CD4-positive, alpha-beta memory T cell (primary cell): ENCODE measurements at places on chromosomes 6 and 20.

DNA sequence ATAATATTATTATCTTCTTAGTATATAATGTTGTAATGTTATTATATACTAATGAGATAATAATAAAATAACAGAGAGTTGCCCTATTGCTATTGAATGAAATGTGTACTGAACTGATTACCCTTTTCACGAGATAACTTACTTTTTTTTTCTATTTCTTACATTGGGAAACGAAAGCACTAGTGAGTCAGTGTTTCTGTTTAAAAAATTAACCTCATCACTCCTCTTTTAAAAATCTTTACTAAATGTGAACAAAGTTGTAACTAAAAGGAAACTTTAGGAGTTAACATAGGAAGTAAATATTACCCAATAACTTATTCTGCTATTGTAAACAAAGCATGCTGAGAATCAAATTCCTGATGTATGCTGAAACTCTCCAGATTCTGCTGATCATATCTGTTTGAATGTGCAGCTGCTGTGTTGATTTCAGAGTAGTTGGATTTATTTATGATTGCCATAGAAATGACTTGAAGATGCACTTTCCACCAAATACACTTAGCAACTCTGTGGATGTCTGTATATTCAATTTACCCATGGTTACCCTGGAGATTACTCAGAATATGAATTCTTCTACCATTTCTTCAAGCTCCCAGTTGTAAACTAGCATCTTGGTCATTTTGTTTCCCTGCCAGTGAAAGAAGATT, 523.4 kb downstream of the TENT5A start:
- DNase-seq: no peak

- no peak for DNase-seq
These were observed 27.7 kb downstream of the CST9L start for GRCh38 chr20:23540624-23541023.

DNA sequence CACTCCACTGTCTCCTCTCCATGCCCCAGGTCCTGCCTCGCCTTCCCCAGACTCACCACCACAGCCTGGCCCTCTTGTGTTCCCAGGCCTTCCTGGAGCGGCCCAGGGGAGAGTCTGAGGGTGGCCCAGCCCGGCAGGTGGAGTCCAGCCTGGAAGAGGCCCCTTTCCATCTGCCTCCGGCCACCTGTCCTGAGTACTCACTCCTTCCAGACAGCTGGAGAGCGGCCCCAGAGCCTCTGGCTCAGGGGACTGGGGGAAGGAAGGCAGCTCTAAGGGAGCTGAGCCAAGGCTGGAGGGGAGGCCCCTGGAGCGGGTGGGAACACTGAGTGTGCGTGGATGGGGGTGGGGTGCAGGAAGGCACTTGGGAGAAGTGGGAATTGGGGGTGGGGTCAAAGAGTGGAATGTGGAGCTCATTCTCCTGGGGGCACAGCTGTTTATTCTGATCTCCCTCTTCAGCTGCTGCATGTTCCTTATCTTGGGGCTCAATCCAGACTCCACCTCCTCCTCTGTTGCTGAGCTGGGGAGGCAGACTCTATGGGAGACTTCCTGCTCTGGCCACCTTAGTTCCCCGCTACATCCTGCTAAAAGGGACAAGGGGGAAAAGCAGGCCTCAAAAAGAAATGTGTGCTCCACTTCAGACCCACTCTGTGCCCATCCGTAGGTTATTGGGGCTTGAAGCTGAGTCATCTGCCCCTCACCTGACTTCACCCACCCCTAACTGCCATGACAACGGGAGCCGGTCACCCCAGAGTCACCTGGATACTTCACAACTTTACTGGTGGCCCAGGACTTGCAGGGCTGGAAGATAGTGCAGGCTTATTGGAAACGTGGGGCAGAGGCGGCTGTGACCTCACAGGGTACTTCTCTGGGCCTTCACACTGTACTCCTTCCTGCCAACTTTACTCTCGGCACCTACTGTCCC, 19.5 kb upstream of the TAF8 start:
- no peak for DNase-seq

GRCh38 chr6:130202782-130203181, 20.0 kb downstream of the SAMD3 start:
- no peak for DNase-seq

- DNase-seq: no peak
These were observed 594.9 kb downstream of the CDH26 start for GRCh38 chr20:60553095-60553494.

DNA sequence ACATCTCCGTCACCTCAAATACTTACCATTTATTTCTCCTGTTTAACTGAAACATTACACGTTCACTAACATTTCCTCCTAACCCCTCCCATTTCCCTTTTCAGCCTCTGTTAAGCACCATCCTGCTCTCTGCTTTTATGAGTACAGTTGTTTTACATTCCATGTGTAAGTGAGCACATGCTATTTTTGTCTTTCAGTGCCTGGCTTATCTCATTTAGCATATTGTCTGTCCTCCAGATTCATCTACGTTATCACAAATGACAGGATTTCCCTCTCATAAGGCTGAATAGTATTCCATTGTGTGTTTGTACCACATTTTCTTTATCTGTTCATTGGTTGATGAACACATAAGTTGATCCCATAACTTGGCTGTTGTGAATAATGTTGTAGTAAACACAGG, 22.7 kb downstream of the TAF11 start:
- no peak for DNase-seq

- no peak for DNase-seq
These were observed 1.9 kb downstream of the PNRC1 start for GRCh38 chr6:89082486-89082891.

DNA sequence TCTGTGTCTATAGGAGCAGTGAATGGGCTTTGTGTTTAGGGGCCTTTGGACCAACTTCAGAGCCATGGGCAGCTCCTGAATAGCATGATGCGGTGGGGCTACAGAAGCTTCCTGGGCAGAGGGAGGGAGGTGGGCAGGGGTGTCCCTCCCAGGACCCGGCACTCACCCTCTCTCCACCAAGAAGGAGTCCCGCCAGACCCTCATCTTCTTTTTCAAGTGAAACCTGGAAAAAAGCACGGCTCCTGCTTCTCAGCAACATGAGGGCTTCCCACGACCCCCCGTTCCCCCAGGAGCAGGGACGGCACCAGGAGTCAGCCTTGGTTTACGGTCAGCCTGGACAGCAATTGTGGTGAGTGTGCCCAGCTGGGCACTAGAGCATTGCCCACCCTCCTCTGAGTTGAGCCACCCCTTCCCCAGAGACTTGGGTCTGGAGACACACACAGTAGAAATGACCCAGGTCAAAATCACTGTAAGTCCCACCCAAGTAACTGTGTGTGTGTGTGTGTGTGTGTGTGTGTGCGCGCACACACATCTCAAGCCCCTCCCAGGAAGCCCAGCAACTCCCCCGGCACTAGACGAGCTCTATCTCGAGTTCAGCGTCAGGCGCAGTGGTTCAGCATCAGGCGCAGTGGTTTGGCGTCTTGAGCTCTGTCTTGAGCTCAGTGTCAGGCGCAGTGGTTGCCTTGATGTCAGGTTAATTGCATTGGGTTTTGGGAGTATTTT, 108.2 kb downstream of the SULF2 start:
- no peak for DNase-seq

DNA sequence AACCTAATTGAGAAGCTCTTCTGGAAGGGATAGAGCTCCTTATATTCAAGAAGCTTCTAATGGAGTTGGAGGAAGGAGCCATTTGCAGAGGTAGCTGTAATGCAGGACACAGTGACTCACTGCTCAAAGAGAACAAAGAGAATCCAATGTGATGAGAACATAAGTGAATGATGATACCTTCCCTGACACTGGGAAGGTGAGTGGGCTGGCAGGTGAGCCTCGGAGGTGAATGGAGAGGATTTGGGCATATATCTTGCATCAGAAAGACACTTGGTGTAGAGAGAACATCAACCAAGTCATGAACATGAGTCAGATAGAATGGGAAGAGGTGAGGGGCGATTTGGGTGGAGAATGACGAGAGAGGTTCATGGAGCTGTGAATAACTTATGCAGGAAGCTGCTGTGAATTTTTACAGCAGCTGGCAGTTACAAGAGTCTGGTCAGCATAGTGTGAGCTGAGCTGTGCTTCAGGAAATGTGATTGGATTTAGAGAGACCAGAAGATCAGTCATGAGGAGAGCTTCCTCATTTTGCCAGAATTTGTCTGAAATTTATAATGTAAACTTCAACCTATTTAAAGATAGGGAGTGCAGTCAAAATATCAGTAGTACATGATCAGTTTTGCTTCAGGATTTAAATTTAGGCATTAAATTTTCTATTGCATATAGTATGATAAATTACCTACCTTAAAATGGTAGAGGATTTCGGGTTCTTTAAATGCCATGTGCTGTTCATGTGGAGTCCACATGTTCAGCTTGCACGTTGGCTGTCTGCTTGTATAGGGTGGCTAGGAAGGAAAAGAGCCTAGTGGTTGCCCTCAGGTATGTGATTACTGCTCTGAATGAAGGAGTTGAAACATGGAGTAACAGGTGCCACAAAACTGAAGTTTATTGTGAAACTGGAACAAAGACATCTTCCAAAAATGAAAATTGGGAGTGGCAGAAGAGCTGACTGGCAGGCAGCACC, 59.2 kb upstream of the KIF25 start:
- DNase-seq: no peak

DNA sequence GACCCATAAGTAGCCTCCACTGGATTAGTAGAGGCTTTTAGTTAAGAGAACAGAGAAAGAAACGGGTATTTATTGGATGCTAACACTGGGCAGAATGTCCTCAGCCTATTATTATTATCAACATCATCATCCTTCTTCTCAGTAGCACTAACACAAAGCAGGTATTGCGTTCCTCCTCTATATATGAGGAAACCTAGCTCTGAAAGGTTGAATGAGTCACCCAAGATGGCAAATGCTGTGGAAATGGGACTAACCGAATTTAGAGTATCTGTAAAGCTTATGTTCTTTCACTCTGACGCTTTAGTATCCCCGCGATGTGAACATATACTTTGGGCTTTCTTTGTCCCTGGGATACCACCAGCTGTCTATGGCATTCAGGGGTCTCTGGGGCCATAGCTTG, 77.0 kb downstream of the ADTRP start:
- no peak for DNase-seq

- no peak for DNase-seq
These were observed 82.1 kb upstream of the F13A1 start for GRCh38 chr6:6402591-6402990.

- no peak for DNase-seq
These were observed 24.1 kb upstream of the MYLIP start for GRCh38 chr6:16104624-16105433.

DNA sequence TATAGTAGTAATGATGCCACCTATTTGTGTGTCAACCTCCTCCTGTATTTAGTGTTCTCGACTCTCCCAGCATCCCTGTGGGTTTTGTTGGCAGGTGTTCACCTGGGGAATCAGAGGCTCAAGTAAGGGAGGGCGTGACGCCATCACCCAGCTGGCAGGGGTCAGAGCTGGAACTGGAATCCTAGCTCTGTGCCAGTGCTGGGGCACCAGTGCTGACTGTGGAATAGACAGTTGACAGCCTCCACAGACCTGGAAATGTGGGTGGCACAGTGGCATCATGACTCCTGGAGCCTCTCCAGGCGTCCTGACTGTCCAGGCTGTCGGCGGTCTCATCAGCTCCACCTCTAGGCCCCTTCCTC, 102.8 kb downstream of the SYCP2 start:
- DNase-seq: no peak

GRCh38 chr6:116465246-116465645, 4.1 kb downstream of the CALHM6 start:
- no peak for DNase-seq

GRCh38 chr6:156102129-156102528, 646.5 kb upstream of the NOX3 start:
- DNase-seq: no peak

- no peak for DNase-seq
These were observed 1.9 kb downstream of the AIG1 start for GRCh38 chr6:143062551-143062950.

DNA sequence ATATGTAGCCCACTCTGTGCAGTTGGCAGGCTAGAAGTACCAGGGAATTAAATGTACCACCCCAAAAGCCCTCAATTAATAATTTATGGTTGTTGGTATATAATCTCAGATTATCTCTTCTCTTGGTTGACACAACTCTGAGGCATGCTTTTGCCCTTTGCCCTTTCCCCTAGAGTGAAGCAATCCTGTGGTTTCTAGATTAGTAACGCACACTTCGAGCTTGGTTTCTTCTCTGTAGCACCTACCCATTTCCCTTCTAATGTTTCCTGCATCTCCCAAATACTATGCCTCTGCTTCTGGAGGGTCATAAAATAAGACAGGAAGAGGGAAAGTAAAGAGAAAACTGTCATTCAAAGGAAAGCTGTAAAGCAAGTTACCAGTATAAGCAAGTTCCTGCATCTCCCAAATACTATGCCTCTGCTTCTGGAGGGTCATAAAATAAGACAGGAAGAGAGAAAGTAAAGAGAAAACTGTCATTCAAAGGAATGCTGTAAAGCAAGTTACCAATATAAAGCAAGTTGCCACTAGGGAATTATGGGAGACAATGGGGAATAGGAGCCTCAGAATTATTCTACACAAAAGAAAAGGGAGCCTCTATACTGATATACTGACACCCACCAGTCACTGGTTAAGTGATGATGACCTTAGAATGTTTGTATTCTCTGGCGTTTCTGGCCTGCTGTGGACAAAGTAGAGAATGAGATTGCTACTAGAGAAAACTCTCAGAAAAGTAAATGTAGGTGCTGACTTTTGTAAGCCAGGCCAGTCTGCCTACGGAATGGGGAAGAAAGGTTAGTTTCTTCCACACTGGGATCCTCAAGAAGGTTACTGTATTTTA, 862.6 kb upstream of the MAN1A1 start:
- no peak for DNase-seq

GRCh38 chr6:155080881-155081845, 86.0 kb downstream of the TIAM2 start:
- no peak for DNase-seq

DNA sequence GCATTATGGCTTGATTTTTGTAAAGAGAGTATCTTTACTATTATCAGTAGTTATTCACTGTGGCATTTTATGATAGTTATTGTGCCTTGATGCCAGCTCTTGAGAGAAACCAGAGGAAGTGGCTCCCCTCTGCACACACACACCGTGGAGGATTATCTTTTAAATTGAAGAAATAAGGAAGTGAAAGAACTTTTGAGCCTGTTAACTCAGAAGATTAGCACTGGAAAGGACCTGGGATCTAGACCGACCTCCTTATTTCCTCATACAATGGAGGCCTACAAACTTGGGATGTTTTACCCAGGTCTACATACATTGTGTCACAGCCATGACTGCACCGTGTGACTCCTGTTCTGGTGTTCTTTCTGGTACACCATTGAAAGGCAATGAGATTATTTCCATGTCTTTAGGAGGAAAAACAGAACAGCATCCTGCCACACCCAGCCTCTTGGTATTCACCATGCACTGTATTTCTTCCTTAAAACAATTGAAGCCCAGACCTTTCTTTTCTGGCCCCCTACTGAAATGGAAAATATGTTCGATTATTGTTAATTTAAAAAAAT, 40.6 kb downstream of the HECA start:
- DNase-seq: no peak

DNA sequence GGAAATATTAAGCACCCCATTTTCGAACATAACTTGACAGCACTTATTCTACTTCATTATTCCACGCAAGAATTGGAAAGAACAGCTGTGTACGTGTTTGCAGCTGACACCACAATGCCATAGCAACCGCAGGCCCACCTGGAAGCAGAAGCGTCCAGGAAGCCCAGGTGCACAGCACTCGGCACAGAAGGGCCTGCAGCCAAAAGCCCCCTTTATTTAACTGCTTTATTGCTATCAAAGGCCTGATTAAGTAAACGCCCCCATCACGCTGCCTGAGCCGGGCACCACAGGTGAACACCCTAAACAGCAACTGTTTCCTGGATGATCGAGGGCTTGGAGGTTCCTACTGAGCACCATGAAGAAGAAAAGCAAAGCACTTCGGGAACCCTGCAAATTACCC, 6.3 kb downstream of the TAF4 start:
- no peak for DNase-seq

- DNase-seq: no peak
These were observed 761.4 kb upstream of the MAN1A1 start for GRCh38 chr6:120111001-120111400.
